ENCODE measurements at places on chromosomes 16 and 17.

- no peak for DNase-seq
These were observed 78.2 kb upstream of the NOL11 start for GRCh38 chr17:67639555-67639954.

DNA sequence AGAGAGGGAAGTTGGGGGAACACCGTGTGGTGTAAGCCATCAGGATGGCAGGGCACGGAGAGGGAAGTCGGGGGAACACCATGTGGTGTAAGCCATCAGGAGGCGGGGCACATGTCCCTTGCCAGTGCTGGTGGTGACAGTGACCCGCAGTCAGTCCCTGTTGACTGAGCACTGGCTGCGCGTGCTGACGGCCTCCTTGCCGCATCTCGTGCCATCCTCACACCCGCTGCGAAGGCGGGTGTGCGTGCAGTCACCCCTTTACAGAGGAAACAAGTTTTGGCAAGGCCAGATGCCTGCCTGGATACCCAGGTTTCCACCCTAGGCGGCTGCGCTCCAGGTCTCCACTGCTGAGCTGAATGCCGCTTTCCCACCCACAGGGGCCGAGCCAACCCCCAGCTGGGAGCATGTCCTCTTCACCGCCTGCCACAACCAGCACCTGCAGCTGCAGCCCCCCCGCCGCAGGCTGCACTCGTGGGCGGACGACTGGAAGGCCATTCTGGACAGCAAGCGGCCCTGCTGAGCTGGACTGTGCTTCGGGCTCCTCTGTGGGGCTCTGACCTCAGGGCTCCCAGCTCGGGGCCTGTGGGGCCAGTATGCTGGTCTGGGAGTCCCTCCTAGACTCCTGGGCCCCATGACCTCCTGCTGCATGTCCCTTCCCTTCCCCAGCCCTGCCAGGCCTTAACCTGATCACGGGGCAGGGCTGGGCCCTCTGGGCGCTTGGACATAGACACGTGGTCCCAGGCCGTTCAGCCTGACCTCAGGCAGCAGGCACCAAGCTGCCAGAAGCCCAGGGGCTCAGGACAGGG, 43.5 kb downstream of the NT5M start:
- no peak for DNase-seq

GRCh38 chr16:75262104-75262799, 10.8 kb upstream of the BCAR1 start:
- DNase-seq: no peak

DNA sequence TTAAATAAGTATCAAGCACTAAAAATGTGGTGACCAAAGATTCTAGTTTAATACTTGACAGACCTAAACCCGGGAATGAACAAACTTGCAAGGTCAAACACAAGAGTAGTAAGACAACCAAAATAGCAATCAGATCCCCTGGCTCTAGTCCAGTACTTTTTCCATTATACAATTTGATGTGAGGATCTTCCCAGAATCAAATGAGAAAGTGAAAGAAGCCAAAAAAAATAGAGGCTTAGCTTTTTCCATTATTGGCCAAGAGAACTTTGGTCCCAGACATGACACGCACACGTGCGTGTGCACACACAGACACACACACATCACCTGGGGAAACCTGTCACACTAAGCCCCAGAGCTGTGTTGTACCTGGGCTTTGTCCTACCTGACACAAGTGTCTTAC, 300.6 kb upstream of the CDH5 start:
- DNase-seq: no peak
